ENCODE measurements at places on chromosomes 6 and 20.

DNA sequence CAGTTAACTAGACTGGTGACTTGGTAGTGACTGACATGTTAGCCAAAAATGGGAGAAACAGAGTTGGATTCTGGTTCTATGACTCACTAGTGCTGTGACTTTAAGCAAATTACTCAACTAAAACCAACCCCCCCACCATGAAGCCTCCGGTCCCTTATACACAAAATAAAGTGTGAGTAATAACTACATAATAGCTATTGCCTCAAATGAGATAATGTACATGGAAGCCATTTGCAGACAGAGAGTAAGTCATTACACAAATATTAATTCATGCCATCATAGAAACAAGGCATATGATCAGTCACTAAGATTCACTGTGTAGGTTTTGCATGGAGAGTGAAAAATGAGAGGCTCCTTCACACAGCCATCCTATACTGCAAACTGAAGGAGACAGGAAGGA lies 111.9 kb downstream of the HIVEP2 start:
- no peak for DNase-seq

DNA sequence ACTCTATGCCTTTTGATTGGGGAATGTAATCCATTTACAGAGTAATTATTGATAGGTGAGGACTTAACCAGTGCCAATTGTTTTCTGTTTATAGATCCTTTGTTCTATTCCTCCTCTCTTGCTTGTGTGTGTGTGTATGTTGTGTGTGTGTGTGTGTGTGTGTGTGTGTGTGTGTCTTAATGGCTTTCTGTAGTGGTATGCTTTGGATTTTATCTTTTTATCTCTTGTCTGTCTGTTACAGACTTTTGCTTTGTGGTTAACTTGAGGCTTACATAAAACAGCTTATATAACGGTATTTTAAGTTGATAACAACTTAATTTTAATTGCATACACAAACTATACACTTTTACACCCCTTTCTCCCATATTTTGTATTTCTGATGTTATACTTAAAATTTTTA lies 54.7 kb downstream of the CDC5L start:
- DNase-seq: no peak

DNA sequence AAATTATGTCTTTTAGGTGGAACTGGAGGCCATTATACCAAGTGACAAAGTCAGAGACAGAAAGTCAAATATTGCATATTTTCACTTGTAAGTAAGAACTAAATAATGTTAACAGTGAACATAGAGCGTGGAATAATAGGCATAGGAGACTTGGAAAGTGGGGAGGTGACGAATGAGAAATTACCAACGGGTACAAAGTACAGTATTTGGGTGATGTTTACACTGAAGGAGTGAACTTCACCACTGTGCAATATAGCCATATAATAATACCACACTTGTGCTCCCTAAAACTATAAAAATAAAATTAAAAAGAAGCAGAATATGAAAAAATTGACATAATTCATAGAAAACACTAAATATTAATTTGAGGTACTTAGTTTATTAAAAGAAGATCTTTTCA lies 14.9 kb downstream of the EYS start:
- no peak for DNase-seq

- DNase-seq: no peak
Observed at GRCh38 chr6:20948556-20948955, 414.3 kb downstream of the CDKAL1 start.

- DNase-seq: no peak
Observed at GRCh38 chr6:91697010-91697695, 1110.3 kb upstream of the MAP3K7 start.

DNA sequence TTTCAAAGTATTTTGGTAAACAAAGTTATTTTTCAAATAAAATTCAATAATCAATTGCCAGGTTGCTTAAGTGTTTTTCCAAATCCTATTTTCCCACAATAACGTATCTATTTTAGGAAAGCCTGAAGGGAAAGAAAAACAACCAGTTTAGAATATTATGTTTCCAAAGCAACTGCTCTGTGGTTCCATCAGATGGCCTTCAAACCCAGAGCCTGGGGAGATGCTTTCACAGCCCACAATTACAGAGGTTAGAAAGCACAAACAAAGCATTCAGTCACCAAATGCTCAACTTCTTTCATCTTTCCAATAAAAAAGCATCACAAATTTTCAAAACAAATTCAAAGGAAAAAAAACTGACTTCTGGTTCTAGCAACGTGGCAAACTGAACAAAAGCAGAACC lies 66.0 kb downstream of the ELOVL5 start:
- no peak for DNase-seq

DNA sequence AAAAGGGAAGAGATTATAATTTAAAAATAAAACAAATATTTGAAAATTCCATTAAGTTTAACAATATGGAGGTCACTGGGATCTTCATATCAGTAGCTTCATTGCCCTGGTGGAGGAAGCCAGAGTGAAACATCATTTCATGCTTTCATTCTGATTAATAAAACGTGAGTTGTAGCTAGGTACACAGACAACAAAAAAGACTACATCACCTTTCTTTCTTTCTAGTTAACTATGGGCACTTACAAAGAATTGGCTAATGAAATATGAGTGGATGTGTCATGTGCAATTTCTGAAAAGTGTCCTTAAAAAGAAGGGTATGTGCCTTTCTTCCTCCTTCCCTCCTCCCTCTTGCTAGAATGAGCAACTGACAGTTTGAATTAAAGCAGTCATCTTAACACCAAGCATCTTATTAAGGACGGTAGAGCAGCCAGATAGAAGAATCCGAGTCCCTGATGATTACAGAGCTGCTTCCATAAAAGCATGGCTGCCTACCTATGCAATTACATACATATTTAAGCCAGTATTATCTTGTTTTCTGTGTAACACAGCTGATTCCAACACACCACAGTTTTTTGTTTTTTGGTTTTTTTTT lies 3.4 kb downstream of the SERAC1 start:
- DNase-seq: no peak

DNA sequence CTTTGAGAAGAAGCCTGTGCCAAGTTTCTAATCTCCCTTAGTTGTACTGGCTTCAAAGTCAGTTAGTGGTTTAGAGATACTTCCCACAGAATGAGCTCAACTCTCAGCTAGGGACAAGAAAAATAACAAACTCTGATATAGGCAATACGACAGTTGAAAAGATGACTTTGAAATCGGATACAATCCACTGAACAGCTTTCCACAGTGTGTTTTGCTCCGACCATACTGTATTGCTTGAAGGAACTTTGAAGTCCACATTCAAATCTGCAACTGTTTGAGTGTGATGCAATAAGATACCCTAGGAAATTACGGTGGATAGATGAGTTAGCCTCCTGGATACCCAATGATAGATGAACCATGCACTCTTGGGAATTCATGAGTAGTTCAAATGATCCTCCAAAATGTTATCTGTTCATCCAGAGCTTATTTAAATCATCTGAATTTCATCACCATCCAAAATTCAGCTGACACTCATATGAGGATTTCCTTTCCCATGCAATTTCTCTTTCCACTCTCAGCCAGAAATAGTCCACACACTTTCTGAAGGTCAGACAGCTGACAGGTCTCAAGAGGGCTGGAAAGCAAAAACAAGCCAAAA lies 443.8 kb downstream of the HAO1 start:
- DNase-seq: no peak

DNA sequence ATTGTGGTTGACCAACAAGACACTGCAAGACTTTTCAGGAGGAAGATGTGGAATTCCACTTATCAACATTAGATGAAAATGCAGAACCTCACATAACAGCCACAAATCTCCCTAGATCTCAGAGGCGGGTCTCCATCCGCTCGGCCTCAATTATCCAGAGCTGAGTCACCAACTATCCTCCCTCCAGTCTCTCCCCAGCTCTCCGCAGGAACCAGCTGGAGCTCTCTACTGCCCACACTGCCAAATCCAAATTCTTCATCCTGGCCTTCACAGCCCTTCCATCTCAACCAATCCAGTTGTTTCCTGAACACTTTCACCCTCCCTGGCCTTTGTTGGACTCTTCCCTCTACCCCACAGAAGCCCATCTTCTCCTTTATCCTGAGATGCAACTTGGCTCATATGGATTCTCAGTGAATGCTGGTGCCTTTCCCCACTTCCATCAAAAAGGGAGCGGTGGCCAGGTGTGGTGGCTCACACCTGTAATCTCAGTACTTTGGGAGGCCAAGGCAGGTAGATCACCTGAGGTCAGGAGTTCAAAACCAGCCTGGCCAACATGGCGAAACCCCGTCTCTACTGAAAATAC lies 3.5 kb upstream of the TGIF2 start:
- no peak for DNase-seq

- no peak for DNase-seq
Observed at GRCh38 chr6:90454836-90455427, 131.9 kb downstream of the MAP3K7 start.

DNA sequence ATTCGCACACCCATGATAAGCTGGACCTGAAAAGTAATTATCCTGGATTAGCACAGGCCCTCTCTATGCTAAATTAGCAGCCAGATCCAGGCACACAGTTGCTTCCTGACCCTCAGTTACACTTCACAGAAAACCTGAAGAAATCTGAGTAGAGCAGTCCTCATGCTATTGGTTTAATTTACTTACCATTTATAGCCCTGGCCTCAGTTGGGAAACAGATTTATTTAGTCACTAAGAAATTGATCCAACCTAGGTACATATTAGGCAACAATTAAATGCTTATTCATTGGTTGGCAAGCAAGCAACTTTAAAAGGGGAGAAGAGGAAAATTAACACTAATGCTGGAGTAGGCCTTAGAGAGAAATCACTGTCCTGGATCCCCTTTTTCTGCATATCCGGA lies 15.6 kb upstream of the EYA4 start:
- no peak for DNase-seq

GRCh38 chr20:57476084-57476526 lies 48.8 kb downstream of the CTCFL start:
- no peak for DNase-seq

GRCh38 chr20:3908667-3909066 lies 19.5 kb downstream of the PANK2 start:
- DNase-seq: no peak

DNA sequence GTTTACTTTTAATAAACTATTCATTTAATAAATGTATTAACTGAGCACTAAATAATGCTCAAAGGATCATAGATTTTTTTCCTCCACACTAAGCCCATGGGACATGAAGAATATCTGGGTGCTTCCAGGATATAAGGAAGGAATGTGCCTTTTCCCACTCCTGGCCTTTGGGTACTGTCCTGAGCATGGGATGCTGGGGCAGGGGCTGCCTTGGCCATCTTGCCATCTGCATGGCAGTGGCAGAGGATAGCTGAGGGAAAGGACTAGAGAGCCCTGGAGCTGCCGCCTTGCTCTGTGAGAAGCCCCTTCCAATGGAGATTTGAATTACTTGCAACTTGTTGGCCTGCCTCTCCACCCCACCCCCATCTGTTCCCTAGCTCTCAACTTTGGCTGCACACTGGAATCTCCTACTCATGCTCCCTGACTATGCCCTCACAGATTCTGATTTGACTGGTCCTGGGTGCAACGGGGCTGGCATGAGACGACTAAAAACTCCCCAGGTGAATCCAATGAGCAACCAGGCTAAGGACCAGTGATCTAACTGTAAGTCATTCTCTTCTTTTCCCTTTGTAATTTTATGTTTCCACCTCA lies 15.6 kb downstream of the DDRGK1 start:
- DNase-seq: no peak

- no peak for DNase-seq
Observed at GRCh38 chr6:29984992-29985391, 42.7 kb downstream of the HLA-A start.

GRCh38 chr20:18256440-18257090 lies 31.8 kb upstream of the ZNF133 start:
- DNase-seq: no peak

DNA sequence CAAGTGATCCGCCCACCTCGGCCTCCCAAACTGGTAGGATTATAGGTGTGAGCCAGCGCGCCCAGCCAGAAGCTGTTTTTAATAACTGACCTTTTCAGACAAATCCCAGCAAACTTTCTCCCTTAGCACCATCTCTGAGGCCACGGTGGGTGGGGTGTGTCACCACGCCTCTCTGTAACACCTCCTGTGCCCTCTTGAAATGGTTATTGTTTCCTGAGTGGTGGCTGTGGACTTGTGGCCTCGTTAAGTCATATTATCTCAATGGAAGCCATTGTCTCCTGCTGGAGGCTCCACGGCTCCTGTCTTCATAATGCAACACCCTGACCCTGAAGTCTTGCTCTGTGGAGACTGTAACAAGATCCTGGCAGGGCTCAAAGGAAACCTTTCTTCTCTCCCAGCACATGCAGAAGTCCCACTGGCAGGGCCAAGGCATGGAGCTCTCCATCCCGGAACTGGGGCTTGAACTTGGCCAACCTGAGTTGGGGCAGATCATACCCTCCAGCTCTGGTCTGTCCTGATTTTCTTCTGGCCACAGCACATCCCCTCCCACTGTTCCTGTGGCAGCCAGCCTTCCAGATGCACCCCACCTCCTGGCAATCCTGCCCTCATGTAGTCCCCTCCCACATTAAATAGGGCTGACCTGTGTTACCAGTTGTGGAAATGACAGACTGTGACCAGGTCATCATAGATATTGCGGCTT lies 81.1 kb downstream of the SNX5 start:
- no peak for DNase-seq

DNA sequence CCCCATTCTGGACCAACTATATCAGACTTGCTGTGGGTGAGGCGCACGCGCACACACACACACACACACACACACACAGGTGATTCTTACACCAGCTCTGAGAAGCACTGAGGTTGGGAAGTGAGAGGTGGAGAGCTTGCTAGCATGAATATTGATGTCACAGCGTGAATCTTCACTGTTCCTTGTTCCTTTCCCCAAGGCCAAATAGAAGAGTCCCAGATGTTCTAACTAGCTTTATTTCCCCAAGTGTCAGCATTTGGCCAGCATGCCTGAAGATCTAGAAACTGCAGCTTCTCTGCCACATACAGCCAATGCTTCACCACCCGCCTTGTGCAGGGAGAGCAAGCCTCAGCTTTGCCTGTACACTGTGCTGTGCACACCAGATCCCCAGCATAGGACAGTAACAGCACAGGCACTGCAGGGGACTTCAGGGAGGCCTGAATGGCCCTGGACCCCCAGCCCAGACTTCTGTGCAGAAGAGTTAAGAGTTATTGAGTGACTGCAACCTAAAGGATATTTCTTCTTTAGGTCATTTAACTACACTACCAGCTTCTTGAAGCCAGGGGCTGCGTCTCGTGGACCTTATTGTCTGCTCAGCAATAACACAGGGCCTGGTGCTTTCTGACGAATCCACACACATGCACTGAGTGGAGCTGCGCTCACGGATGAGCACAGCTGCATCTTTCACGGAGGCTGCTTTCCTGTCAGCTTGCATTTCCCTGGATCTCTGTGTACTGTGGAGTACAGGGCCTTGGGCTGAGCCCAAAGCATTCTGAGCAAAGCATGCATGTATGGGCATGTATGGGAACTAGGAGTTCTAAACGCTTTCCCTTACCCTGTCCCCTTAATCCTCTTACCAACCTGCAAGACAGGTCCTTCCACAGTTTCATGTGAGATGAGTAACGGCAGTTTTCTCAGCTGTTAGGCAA lies 13.9 kb upstream of the CD93 start:
- no peak for DNase-seq

DNA sequence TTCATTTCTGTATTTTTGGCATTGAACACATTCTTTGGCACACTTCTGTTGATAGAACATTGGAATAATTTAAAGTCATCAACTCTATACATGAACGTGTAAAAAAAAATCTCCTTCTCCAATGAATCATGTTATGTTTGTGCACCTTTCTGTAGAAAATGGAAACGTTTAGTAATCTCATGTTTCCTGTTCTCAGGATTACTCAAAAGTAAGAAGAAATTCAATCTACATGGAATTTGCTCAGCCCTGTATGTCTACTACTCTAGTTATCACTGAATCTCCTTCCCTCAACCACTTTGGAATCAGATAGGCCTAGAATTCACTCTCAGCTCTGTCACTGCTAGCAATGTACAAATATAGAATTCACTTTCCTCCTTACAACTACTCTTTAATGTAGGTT lies 103.6 kb downstream of the COL21A1 start:
- no peak for DNase-seq

GRCh38 chr6:134870677-134871498 lies 79.0 kb downstream of the ALDH8A1 start:
- DNase-seq: no peak

All from T-helper 22 cell (primary cell).